Activated naive CD8-positive, alpha-beta T cell treated with anti-CD3 and anti-CD28 coated beads, Interleukin-2, amount 10 ng/mL, durations not matched to agents 7 days and 5 days (primary cell): ENCODE measurements at places on chromosomes 11 and 22. TPM values are rescaled to one million over a fixed set of nuclear protein-coding genes. Genes with fewer than 3 reads are reported as not detected.

GRCh38 chr11:9201372-9202162 lies 63.6 kb downstream of the DENND5A start:
- DNase-seq, result no peak

- DNase-seq, result no peak
Observed at GRCh38 chr22:24419475-24419850, 7.9 kb upstream of the ADORA2A start.

- DNase-seq, result no peak
Observed at GRCh38 chr11:61134801-61135257, 26.4 kb downstream of the VPS37C start.

- no peak for DNase-seq
Observed at GRCh38 chr11:61510166-61510919, 1.8 kb downstream of the LRRC10B start.

DNA sequence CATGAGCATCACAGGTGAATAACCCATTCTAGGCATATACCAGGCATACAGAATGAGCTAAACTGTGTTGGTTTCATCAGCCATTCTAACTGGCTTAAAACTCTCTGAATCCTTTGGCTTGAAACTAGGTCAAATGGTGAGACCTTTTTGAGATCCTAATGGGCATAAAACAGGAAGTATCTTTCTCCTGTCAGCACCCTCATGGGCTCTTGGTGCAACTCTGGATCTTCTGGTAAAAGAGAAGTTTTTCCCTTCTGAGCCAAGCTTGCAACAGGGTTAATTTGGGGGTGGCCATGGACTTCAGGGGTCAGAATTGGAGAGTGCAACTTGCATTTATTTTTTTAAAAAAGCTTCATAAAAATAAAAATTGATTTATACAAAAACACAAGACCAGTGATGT lies 67.9 kb upstream of the GRAMD1B start:
- DNase-seq, result no peak

- DNase-seq, result no peak
Observed at GRCh38 chr11:10861047-10861446, 3.2 kb upstream of the ZBED5 start.

GRCh38 chr11:71240865-71241691 lies 11.3 kb downstream of the SHANK2 start:
- DNase-seq, result no peak

- no peak for DNase-seq
Observed at GRCh38 chr22:22165936-22166710, 78.5 kb upstream of the VPREB1 start.

ZBTB16 gene
- 13.1 TPM for total RNA-seq
